Neural crest cell (in vitro differentiated cells): ENCODE measurements at places on chromosomes 1 and 21.

GRCh38 chr1:19869929-19870328 is 12.3 kb upstream of the OTUD3 start:
- no peak for DNase-seq

- no peak for DNase-seq
These were observed 98.6 kb downstream of the TBX19 start for GRCh38 chr1:168379104-168379860.

DNA sequence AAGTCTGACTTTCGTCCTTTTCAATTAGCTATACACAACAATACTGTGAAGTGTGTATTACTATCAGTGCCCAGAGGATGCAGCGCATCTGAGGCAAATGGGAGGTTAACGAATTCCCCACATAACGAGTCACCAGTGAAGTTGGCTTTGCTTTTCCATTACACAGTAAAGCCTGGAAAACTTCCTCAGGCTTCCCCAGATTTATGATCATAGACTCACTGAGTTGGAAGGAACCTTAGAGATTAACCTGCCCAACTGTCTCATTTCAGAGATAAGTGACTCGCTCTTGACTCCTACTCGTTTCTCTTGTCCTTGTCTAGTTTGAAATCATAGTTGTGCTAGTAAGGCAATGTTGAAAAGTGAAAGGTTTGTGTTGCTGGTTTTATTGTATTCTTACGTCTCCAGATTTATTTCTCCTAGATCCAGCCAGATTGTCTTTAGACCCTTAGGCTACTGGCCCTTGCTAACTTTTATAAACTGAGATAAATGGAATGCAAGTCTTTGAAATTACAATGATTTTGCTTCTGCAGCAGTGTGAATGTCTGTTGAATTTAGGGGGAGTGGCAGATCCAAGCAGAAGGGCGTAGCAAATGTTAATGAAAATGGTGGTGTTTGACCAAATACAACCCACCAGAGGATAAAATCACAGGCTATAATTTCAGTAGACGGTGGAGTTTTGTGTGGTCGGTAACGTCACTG is 17.3 kb downstream of the S1PR1 start:
- DNase-seq, result no peak

- no peak for DNase-seq
These were observed 8.6 kb downstream of the S100A6 start for GRCh38 chr1:153527023-153527682.

GRCh38 chr1:30427545-30427944 is 295.8 kb downstream of the MATN1 start:
- DNase-seq, result no peak

GRCh38 chr1:172390683-172391551 is 29.6 kb upstream of the C1orf105 start:
- no peak for DNase-seq

DNA sequence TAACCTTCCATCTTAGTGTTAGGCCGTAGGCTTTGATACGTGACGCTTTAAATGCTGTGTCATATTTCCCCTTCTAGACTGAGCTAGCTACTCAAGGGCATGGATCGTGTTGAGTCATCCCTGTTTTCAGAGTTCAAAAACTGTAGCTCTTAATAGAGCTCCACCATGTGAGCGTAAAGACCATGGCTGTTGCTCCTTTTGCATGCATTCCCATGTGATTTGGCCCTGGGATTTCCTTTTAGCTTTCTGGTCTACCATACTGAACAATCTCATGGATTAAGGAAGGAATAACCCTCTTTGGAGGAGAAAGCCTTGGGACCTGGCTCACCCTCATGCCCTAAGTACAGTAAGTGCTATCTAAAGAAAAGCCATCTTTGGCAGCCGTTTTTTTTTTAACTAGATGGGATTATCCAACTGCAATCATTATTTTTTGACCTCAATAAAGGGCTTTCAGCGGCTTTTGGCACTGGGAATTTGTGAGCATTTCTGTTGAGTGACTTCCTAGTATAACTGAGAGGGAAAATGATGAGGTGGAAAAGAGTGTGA is 76.6 kb downstream of the PLPP3 start:
- DNase-seq, result no peak

GRCh38 chr1:7046314-7046713 is 261.1 kb downstream of the CAMTA1 start:
- peak; percentile 15 for DNase-seq

DNA sequence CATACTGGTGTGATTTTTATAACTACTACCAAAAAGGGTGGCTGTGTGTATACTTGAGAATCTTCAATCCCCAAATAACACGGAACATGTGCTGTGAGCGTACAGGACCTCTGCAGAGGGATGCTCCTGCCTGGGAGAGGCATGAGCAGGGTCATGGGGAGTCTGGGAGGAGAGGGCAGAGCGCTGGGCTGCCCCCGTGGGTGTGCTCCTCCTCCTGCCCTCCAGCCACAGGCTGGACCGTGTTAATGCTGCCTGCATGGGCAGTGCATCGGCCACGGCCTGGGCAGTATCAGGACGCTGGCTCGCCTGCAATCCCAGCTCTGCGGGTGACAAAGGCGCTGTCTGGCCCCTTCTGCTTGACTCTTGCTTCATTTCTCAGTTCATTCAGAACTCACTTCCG is 6.2 kb downstream of the CEP104 start:
- no peak for DNase-seq

- no peak for DNase-seq
These were observed 939 bp upstream of the CCN1 start for GRCh38 chr1:85579622-85580021.

GRCh38 chr1:205124726-205125125 is 2.9 kb upstream of the RBBP5 start:
- no peak for DNase-seq

DNA sequence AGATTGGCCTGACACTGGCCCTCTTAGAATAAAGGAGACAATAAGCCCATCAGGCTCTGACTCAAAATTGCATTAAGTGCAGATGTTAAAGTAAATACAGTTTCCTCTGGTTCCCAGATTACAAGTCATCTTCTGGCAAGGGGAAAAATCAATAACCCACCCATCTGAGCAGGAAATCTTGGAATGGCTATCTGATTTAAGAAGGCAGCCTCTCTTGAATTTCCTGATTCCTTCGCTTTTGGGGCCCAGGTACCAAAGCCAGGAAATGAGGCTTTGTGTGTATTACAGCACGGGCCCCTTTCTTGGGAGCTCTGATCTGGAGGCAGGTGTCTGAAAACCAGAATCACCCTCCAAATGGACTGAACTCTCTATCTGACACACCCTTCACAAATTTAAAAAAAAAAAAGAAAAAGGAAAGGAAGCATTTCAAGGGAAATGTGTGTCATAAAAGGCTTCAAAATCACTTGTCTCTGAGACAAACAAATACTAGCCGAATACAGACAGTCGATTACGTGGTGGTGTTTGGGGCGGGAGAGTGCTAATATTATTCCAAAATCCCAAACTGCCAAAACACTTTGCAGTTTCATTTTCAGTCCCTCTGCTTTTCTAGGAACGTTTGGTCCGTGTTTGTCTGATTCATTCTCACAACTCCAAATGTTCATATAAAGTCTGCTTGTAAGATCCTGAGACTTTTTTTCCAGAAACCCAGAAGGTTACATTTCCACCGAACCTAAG is 240.9 kb upstream of the CAMK1G start:
- no peak for DNase-seq

- DNase-seq, result peak; percentile 60
These were observed at the start of gene CAPN2 for GRCh38 chr1:223712194-223712849. CAPN2 (plus strand) TSS chr1:223712539; CDS start chr1:223712641, 102 bp downstream.

DNA sequence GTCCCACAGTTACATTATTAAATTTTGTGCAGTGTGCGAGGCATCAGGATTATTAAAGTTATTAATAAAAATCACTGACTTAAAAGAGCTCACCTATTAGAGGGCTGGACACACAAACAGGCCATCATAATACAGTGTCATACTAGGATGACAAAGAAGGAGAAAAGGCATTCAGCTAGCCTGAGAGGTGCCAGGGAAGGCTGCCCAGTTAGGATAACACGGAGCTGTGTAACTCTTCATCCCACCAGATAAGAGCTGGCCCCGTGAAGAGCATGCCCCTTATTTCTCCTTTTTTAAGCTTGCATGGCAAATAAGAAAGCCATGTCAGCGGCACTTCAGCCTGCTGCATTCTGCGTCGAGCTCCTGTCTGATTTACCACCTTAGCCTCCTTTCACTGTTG is 109.5 kb downstream of the KCNK1 start:
- no peak for DNase-seq

DNA sequence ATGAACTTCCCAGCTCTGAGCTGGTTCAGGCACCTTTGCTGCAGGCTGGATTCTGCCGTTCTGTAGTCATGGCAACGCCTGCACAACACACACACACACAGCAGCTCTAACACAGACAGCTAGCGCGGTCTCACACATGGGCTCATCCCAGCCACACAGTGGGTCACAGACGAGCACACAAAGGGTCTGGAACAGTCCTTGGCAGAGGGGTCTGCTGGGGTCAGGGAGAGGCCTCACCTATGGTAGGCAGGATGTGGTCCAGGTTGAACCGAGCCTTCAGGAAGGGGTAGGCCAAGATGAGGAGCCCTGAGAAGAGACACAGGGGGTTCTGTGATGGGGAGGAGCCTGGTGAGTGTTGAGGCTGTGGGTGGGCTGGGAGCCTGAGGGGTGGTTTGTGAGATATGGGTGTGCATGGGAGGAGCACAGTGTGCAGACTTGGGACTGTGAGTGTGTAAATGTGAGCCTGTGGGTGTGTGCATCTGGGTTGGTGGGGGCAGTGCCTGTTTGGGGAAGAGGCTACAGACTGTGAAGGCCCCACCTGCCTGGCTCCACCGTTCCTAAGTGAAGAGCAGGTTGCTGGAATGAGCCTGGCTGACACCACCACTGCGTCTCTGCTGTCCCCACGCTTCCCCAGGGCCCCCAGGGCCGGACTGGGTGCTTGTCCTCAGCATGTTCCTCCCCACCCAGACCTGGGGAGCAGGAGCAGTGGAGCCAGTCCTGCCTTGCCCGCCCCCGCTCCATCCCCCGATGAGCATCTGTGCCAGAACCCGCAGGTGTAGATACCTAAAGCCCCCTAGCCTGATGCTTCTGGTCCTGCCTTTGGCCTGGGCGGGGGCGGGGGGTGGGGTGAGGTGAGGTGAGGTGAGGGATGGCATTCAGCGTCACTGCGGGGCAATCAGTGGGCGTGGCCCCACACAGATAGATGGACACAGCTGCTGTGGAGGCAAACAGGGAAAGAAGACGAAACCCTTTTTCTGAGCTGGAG is 1.5 kb downstream of the KNCN start:
- peak; percentile 28 for DNase-seq

- no peak for DNase-seq
These were observed 15.1 kb downstream of the BLACAT1 start for GRCh38 chr1:205440476-205441317.

GRCh38 chr1:77540501-77541161 is 141.8 kb downstream of the ZZZ3 start:
- DNase-seq, result no peak

GRCh38 chr21:36347962-36348328 is 27.9 kb downstream of the MORC3 start:
- no peak for DNase-seq

- no peak for DNase-seq
These were observed 47.6 kb upstream of the HOOK1 start for GRCh38 chr1:59767119-59767518.

DNA sequence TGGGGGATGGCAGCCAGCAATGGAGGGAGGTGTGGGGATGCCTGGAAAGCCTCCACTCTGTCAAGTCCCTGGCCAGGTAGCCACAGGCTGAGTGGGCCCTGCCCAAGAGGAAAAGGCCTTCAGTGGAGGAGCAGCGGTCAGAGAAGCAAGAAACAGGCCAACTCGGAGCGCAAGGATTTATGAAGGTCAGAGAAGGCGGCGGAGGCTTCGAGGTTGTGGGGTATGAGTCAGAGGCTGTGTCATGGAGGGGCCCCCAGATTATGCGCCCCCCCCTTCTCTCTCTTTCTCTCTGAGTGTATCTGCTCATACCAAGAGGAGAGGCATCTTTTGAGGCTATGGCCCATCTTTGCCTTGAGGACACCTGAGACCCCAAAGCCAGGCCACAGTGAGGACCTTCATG is 99.5 kb downstream of the CASZ1 start:
- DNase-seq, result no peak

GRCh38 chr1:56397409-56397808 is 182.0 kb downstream of the PLPP3 start:
- DNase-seq, result no peak

- no peak for DNase-seq
These were observed 2.5 kb downstream of the RIIAD1 start for GRCh38 chr1:151723726-151724370.

DNA sequence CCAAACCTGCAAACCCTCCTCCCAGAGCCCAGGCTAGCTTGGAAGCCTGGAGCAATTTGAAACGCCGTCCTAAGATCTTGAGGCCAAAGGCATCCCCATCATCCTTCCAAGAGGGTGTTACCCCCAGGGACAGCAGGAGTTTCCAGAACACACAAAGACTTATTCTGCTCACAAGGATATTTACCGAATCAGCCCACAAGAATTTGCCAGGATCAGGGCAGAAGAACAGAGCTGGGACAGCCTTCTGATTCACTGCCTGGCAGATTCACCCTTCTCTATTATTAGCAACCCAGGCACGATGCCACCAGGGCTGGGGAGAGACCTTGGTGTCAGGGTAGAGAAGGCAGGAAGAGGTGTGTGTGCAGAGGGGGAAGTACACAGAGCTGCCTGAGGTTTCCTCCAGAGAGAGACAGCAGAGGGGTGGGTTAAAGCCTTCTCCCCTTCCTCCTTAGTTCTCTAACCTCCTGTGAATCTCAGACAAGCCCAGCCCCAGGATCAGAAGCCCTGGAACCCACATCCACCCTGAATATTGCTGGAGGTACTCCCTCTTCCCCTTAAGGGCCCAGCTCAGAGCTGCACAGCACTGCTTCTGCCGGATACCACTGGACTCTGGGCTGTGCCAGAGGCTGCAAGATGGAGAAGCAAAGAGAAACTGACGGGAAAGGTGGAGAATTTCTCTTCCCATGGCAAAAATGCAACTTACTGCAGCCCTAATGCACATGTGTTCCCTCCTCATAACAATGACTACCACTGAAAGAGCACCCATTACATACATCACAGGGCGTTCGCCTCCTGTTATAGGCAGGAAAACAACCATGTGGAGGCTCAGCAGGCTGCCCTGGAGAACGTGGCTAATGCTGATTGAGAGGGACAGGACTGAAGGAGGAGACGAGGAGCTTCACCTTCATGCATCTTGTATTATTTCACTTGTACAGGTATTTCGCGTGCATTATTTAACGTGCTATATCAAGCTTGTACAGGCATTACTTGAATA is 61.8 kb downstream of the ITPKB start:
- DNase-seq, result no peak

GRCh38 chr1:7292036-7292681 is 478.9 kb upstream of the VAMP3 start:
- DNase-seq, result no peak

- no peak for DNase-seq
These were observed 7.0 kb downstream of the ATP13A2 start for GRCh38 chr1:17004466-17005364.

DNA sequence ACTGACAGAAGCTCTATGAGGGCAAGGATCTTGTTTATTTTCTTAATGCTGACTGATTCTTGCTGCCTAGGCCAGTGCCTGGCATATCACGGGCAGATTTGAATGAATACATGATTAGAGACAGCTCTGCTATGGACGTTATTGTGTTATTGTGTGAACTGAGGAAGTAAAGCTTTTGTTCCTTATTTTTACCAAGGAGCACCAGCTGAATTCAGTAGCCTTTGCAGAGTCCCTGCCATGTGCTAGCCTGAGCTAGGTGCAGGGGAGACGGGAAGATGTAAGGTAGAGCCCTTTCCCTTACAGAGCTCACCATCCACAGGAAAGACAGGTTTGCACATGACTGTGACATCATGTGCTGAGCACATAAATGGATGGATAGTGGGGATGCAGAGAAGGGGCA is 36.0 kb upstream of the SCMH1 start:
- no peak for DNase-seq
